ENCODE measurements at places on chromosomes 1 and 21. TPM values are rescaled to one million over a fixed set of nuclear protein-coding genes. Genes with fewer than 3 reads are reported as not detected.

- DNase-seq = no peak
Measured at GRCh38 chr1:179753061-179753460, 10.0 kb downstream of the FAM163A start.

DNA sequence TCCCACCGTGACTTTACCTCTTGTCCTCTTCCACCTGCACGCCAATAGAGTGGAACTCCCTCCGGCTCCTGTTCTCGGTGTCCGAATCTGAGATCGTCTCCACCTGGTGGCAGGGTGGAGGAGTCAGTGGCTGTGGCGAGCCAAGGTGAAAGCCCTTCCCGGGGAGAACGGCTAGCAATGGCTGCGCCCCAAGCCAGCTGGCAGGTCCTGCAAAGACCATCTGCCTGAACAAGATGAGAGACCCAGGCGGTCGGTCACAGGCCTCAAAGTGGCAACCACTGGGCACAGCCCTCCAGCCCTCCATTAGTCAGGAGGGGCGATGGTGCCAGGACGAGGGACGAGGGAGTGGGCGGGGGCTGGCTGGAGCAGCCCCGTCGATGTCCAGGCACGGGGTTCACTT lies 25.4 kb upstream of the SMIM12 start:
- no peak for DNase-seq

- no peak for DNase-seq
Measured at GRCh38 chr1:69070660-69071373, 496.9 kb upstream of the LRRC7 start.

LCE1A gene
- not detected for total RNA-seq

ZFP69 gene
- total RNA-seq = 0.26 TPM

MANEAL gene
- not detected for total RNA-seq

PYHIN1 gene
- total RNA-seq = not detected

Measured in uterus (tissue), 4 donors.